ENCODE measurements at places on chromosomes 12 and 14.

- no peak for DNase-seq
Observed at GRCh38 chr12:116483959-116484750, 75.0 kb upstream of the MAP1LC3B2 start.

- no peak for DNase-seq
Observed at GRCh38 chr14:34211732-34212131, 250.3 kb downstream of the SPTSSA start.

DNA sequence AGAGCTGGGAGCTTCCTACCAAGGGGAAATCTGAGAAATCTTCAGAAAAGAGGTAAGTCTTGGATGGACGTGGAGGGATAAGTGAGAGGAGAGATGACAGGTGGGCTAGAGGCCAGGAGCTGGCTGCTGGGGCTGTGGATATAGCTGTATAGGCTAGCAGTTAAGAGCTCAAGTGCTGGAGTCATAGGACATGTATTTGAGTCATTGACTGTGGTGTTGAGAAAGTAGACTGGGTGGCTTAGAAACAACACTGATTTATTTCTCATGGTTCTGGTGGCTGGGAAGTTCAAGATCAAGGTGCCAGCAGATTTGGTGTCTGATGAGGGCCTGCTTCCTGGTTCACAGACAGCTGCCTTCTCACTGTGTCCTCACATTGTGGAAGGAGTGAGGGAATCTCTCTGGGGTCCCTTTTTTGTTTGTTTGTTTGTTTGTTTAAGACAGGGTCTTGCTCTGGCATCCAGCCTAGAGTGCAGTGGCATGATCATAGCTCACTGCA, 151.1 kb upstream of the FUT8 start:
- DNase-seq: no peak

DNA sequence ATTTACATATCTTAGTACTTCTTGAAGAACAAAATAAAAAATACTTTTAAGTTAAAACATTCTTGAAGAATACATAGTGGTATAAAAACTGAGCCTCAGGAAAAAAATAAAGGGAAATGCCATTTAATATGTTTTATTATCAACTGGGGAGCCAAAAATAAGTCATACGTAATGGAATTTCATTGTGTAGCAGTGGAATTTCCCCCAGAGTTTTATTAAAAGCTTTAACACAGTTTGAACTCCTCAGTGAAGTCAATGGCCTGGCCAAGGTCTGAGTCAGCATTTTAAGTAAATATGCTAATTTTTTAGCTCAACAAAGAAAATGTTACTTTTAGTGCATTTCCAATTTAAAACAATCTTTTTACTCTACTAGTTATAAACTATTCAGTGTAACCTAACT, 350.1 kb upstream of the ATP2B1 start:
- no peak for DNase-seq

Data from stimulated activated CD8-positive, alpha-beta memory T cell treated with anti-CD3 and anti-CD28 coated beads, Interleukin-4, amount 100 ng/mL, for 1 hour (primary cell).